ENCODE measurements at places on chromosomes 11 and 22. TPM values are rescaled to one million over a fixed set of nuclear protein-coding genes. Genes with fewer than 3 reads are reported as not detected.

DNA sequence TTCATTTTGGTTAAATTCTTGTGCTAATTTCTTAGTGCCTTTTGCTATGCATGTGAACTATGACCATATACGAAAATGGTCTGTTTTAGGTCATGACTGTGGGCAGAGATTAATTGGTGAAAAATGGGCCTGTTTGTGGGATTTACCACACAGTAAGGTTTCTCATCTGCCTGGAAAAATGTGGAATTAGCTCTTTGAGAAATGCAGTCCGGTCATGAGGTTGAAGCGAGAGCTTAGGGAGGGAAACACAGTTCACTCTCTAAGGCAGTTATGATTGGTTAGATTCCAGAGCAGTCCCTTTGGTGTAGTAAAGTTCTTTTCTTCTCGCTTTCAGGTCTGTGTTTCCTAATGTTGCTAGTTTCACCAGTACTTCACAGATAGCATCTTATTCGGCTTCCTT lies 1.2 kb upstream of the PDE3B start:
- no peak for DNase-seq

GRCh38 chr11:6538945-6539344 lies 41.9 kb downstream of the DNHD1 start:
- no peak for DNase-seq

GRCh38 chr11:99020352-99021225 lies at the start of gene CNTN5:
Gene CNTN5 (plus strand): TSS chr11:99020949.
- peak; percentile 69 for DNase-seq

Gene HBG1
- not detected for total RNA-seq

Gene LRRC32
- not detected for total RNA-seq

All from MG63 (cell line).